ENCODE measurements at places on chromosomes 13 and 19.

GRCh38 chr19:55443824-55444480 is 852 bp upstream of the SHISA7 start:
- DNase-seq = no peak

- DNase-seq = peak; percentile 94
These were observed at the start of gene LENG8 for GRCh38 chr19:54448774-54449700. Gene LENG8 (plus strand): TSS chr19:54449199. CDS start chr19:54451345, 2,146 bp downstream.

GRCh38 chr19:5645409-5645808 is 22.5 kb downstream of the SAFB start:
- DNase-seq = no peak

DNA sequence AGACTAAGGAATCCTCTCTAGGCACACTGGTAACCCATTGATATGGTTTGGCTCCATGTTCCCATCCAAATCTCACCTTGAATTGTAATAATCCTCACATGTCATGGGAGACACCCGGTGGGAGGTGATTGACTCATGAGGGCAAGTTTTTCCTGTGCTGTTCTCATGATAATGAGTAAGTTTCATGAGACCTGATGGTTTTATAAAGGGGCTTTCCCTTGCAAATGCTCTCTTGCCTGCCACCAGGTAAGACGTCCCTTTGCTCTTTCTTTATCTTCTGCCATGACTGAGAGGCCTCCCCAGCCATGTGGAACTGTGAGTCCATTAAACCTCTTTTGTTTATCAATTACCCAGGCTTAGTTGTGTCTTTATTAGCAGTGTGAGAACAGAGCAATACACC is 81.4 kb upstream of the GPC6 start:
- DNase-seq = no peak

DNA sequence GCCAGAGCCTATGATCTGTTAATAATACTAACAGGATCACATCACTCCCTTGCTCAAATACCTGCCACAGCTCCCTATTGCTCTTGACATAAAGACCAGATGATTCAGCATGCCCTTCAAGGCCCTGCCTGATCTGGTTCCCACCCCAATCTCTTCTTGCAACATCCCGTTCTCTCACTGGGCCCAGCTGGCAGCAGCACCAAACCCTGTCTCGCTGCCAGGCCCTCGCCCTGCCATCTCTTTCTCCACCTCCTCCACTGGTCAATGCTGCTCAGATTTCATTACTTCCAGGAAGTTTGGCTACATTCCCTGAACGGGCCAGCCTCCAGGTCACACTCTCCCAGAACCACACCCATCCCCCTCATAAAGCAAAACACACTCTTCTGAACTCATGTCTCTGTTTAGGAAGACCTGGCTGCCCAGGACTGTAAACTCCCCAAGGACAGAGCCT is 8.6 kb upstream of the BCAT2 start:
- DNase-seq = no peak

GRCh38 chr19:21698215-21698614 is 69.2 kb downstream of the ZNF100 start:
- DNase-seq = no peak

GRCh38 chr13:94308832-94309231 is 170.7 kb downstream of the DCT start:
- no peak for DNase-seq

DNA sequence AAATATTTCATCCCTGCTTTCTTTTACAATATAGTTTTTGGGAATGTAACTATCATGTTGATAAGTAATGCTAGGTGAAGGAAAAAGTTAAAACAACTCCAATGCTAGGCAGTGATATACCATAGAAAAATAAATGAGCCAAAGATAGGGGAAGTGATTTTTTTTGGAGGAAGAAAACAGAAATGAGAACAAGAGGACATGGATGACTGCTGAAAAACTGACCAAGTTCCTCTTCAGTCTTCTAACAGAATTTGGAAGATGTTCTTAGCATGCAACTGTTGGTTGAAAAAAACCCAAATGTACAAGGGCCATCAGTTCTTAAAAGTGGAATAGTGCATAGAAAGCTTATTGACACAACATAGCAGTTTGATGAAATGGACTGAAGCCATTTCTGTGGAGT is 262.5 kb upstream of the STARD13 start:
- no peak for DNase-seq

- no peak for DNase-seq
These were observed 45.0 kb upstream of the SLC15A1 start for GRCh38 chr13:98797456-98797855.

GRCh38 chr13:25281193-25281934 is 5.9 kb downstream of the MTMR6 start:
- no peak for DNase-seq

DNA sequence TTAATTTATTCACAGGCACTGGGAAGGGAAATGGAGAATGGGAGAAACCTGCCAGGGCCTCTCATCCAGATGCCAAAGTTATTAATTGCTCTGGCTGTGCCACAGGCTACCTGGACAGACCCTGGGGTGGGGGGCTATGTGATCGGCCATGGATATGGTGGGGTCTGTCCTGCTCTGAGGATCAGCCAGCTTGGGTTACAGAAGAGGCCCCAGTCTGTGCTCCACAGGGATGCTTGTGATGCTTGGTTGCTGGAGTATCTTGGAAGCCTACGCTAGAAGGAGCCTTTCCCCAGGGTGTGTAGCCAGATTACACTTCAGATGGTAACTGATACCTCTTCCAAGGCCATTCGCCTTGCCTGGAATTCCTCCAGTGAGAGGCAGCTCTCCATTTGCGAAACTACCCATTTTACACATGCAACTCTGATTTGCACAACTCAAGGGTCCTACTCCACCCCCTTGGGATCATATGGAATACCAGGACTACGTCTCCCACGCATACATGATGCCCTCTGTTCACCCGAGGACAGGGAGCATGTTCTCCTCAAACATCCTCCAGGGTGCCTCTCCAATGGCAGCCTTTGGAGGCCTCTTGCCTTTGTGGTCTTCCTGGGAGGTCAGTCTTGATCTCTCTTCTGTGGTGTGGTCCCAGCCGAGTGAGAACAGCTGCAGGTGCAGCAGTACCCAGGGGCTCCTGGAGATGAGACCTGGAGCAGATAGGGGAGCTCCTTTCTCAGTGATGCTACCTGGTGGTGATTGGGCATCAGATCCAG is 186.6 kb upstream of the TSHZ3 start:
- DNase-seq = no peak

DNA sequence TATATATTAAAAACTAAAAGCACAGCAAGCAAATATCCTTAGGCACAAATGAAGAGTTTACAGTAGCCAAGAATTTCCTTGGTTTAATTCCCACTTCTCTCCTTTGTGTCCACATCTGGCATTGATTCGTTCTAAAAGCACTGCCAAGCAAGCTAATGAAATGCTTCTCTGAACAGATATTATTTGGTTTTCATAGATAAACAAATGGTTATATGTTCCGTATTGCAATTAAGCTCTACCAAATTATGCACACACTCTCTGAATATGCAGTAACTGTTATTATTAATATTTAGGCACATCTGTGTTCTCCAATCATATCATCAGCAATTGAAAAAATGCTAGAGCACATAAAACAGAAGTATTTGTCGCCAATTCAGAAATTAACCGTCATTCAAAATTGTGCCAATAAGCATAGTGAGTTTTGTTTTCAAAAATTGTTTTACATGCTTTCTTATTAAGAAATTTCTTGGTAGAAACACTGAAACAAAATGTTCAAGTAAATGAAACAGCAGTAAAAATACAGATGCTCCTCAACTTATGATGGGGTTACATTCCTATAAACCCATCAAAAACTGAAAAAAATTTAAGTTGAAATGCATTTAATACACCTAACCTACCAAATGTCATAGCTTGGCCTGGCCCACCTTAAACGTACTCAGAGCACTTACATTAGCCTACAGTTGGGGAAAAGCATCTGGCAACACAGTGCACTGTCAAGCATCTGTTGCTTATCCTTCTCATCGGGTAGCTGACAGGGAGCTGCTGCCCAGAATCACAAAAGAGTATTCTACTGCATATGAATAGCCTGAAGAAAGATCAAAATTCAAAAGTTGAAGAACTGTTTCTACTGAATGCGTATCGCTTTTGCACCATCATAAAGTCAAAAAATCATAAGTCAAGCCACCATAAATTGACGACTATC is 2134.7 kb downstream of the PCDH9 start:
- no peak for DNase-seq

DNA sequence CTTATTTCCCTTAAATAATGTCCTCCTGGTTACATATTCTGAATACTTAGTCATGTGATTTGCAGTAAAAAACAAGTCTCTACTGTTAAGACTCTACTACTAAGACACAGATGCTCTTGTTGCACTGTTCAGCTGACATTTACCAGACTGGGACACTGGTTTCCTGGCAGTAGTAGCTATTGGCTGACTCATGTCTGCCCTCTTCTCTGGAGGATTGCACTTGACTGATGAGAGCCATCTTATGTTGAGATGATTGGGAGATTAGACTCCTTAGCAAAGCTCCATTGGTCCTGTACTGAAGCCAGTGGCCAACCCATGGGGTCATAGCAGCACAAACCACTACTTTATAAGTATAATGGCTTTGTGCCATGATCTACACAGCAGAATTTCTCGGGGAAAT is 1672.6 kb upstream of the PCDH20 start:
- no peak for DNase-seq

- no peak for DNase-seq
These were observed 254.2 kb downstream of the ITGBL1 start for GRCh38 chr13:101706651-101707050.

DNA sequence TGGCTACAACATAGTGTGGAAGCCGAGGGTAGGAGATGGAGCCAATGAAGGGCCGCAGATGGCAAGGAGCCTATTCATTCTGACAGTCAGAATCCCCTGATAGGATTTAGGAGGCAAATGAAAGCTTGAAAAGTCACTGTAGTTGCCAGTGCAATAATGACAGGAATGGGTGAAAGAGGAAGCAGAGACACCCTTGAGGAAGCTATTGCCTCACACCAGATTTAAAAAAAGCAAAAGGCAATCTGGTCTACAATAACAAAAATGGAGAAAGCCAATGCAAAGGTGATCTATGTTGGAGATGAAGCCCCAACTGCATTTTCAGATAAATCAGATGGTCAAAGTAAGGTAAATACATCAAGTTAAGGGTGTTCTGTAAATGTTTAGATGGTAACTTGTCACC is 158.5 kb downstream of the TUBA3C start:
- no peak for DNase-seq

DNA sequence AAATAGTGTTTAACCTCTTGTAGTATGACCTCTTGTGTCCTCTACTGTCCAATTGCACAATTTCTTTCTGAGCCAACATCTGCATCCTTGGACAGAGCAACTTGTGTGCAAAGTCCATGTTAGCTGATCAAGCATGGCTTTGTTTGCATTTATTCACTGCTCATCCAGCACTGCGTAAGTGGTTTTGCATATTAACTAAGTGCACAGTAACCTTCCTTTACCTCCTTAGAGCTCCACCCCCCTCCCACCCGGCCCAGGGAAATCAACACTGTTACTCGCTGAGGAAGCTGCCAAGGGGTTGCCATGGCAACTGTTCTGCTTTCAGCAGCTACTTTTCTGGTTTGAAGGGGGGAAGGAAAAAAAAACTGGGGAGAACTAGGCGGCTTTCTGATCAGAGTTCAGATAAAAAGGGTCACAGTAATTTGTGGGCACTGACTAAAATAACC is 153.5 kb upstream of the KLF12 start:
- DNase-seq = no peak

DNA sequence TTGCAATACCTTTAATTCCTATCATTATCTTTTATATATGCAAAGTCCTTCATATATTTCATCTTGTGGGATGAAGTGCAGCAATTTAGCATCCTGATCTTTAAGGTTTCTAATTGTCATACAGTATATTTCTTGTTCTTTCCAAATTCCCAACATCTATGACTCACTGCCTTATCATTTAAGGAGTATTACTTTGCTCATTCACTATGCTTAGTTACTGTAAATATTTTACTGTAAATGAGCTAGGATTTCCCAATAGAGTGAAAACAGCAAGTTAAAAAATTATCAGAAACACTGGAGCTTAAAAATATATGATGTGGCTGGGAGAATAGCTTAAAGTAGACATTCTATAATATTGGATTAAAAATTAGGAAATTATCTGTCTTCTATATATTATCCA is 69.9 kb downstream of the SLITRK6 start:
- no peak for DNase-seq

DNA sequence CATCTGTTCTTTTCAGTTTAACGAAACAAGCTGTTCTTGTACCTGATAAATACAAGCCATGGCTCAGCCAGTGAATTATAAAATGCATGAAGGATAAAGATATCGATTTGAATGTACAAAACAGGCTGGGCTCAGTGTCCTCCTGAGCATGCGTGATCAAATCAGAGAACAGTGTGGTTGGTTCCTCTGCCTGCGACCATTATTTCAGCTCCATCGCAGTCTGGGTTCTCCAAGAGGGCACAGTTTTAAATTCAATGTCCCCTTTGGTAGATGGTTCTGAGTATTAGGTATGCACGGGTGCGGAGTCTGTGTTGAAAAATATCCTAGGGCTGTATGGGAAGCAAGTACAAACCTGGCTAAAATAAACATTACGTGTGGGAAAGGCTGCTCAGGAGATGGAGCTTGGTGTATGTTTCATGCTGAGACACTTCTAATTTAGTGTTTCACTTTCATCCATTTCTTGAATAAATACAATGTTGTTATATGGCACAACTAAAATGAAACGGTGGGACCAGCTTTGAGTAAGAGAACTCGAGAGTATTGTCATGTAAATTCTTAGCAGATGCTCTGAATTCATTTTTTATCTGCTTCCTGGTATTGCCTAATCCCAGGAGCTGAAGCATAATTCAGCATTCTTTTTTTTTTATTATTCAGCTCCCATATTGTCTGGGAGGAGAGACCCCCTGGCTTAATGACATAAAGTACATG is 458.7 kb downstream of the MYO16 start:
- DNase-seq = no peak

DNA sequence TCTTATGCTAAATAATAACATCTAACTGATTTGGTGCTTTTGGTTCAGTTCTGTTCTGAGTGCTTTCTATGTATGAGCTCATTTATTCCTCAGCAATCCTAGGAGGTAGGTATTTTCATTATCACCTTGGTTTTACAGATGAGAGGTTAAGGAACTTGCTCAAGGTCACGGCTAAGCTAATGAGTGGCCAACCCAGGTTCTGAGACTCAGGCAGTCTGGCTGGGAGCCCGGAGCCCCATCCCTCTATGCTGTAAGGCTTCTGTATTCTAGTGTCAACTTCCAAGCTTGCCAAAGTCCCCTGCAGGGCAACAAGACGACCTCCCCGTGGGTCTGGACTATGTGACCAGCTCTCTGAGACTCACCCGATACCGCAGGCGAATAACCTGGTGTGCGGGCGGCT is 60.5 kb downstream of the PARP4 start:
- DNase-seq = no peak

DNA sequence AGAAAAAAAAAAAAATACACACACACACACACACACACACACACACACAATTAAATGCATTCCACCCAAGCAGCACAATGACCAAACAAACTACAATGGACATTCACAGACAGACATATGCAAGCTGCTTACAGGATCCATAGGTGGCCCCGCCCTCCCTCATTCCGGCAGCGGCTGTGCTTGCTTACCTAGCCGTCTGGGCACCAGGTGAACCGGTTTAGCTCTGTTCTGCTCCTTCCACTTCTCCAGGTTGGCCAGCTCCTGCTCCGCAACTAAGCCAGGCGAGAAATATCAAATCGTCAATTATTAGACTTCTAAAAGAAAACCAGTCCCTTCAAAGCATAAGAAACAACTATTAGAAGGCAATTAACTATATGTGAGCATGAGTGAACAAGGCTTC is 23.1 kb downstream of the EPSTI1 start:
- no peak for DNase-seq

All from Panc1 (cell line).